Lower leg skin (tissue), 4 donors: ENCODE measurements at places on chromosomes 3 and 15.
A peak's percentile ranks its signal among the peaks of the same experiment; 100 is the strongest.

DNA sequence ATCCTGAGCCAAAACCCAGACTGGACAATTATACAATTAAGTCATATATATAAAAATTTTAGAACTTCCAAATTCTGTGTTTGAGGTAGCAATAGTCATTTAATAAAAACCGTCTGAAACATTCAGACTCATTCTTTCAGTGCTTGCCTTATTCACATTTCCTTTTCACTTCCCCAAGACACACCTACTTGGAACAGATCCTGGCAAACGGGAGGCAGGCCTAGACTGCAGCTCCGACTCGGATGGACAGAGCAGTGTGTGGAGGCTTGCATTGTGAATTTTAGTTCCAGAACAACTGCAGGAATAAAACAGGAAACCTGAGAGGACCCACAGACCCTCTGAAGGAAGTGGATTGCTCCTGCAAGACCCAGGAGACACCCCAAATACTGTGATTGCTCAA, 341.4 kb downstream of the CNTN3 start:
- no peak for DNase-seq

DNA sequence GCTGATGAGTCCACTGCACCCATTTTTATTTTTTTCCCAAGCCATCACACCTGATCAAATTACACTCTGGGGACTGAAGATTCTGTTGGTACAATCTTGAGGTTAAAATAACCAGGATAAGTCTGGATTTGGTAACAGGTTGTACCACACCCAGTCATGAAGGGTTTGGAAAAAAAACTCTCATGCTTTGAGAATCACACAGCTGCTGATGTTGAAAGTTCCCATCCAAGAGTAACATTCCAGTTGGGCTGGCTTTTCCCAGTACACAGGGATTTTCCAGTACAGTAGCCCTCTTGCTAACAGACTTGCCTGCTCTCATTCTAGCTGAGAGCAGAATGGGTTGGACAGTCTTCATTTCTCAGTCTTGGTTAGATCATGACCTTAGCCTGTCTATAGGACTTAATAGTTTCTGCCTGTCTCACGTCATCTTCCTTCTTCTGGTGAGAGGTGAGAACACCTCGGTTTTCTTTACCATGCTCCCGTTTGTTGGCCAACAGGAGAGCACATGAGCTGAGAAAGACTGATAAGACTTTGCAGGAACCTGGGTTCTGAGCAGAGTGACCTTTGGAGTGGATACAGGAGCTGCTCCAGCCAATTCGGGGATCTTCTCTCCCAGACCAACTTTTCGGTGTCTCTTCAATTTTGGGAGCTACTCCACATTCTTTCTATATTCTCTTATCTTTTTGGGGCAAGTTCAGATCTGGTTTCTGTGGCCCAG, 300.1 kb upstream of the LYSMD4 start:
- no peak for DNase-seq

GRCh38 chr3:141972399-141972798, 96.0 kb downstream of the ATP1B3 start:
- peak; percentile 39 for DNase-seq

- DNase-seq = no peak
Observed at GRCh38 chr3:71492566-71492965, 91.0 kb downstream of the FOXP1 start.

DNA sequence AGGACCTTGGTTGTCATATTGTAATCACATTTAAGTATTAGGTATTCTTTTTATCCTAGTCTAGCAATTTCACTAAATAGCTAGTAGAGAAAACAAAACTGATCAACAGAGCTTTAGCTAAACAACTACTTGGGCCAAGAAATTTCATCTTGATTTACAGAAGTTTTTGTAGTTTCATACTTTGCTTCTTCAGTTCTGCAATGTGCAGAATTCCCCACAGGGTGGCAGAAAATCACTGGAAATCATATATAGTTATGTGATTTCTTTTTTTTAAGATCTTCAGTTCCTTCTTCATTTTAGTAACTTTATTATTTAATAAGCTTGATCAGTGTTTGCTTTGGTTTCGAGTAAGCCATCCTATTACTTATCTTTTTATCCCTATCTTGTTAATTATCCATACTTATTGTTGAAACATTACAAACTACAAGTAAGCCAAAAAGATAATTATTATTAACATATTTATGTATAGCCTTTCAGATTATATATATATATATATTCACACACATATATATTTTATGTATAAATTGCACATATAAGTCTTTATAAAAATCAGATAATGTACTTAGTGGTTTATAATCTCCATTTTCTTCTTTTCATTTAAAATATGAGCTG, 2.2 kb upstream of the BNIP2 start:
- DNase-seq = no peak
